Central memory CD8-positive, alpha-beta T cell (primary cell): ENCODE measurements at places on chromosomes 11 and 22.

GRCh38 chr22:24416611-24417010 lies 10.8 kb upstream of the ADORA2A start:
- DNase-seq: no peak

- no peak for DNase-seq
Observed at GRCh38 chr11:2262301-2263070, 7.9 kb downstream of the ASCL2 start.

- no peak for DNase-seq
Observed at GRCh38 chr22:17300926-17301325, 68.3 kb upstream of the CECR2 start.

DNA sequence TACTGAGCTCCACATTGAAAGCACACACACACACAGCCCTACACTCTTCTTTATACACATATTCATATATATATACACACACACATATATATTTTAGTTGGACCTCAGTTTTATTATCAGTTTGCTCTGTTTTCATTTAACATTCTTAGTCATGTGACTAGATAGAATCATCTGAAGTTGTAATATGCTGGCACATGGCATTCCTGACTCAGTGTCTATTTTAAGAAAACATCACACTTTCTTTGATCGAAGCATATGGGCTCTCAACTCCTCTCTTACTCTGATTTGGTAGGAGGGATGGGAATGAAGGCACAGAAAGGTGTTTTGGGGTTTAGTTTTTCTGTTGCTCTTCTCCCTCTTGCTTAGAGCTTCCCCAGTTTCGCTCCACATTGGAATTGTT lies 24.8 kb downstream of the AMOTL1 start:
- DNase-seq: no peak

DNA sequence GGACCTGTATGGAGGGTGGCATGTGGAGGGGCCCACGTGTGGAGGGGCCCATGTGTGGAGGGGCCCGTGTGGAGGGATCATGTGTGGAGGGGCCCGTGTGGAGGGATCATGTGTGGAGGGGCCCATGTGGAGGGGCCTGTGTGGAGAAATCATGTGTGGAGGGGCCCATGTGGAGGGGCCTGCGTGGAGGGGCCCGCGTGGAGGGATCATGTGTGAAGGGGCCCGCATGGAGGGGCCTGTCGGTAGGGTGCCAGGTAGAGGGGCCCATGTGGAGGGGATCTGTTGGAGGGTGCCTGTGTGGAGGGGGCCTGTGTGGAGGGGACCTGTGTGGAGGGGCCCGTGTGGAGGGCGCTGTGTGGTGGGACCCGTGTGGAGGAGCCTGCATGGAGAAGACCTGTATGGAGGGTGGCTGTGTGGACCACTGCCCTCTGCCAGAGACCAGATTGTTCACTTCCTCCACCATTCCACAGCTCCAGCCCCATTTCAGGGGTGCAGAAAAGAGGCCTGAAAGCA lies 47.0 kb downstream of the IGLL5 start:
- DNase-seq: no peak

- DNase-seq: no peak
Observed at GRCh38 chr22:20536590-20537324, 29.3 kb downstream of the MED15 start.

GRCh38 chr11:117996058-117996457 lies 9.9 kb downstream of the IL10RA start:
- no peak for DNase-seq

DNA sequence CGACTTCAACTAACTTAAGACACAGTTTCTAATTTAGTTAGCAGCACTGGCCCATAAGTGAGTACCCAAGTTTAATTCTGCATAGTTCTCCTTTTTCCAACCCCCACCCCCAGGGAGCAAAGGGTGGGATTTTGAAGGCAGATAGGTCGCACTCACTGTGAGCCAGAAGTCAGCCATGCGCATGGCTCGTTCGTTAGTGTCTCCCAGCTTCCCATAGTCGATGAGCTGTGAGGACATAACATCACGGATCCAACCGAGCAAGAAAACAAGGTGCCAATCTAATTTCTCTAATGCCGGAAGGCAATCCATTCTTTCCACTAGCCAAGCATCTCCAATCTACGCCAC lies 577 bp downstream of the MRPL17 start:
- DNase-seq: no peak

DNA sequence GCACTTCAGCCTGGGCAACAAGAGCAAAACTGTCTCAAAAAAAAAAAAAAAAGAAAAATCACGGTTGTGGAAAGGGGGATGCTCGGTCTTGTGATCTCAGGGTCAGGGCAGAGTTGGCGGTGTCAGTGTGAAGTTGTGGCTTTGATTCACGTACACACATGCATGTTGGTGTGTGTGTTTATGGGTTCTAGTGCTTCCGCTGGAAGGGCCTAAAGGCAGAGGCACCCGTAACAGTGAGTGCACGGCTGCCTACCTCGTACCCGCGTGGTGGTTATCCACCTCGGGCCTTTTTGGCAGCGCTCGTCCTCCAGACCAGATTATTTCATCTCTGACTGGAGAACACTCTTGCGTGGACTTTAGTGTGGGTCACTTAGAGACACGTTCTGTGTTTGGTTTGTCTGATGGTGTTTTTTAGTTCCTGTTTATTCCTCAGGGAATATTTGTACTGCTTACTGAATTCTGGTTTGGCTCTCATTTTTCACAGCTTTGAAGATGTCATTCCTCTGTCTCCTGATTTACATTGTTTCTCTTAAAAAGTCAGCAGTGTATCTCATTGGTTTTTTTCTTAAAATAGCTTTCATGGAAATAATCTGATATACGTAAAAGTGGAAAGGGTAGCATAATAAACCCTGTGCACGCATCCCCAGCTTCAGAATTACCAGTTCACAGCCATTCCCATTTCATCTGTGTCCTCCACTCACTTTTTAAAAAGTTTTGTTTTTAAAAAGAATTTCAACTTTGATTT lies 15.6 kb downstream of the ZBED4 start:
- no peak for DNase-seq

GRCh38 chr22:49983148-49984042 lies 22.8 kb downstream of the PIM3 start:
- no peak for DNase-seq

DNA sequence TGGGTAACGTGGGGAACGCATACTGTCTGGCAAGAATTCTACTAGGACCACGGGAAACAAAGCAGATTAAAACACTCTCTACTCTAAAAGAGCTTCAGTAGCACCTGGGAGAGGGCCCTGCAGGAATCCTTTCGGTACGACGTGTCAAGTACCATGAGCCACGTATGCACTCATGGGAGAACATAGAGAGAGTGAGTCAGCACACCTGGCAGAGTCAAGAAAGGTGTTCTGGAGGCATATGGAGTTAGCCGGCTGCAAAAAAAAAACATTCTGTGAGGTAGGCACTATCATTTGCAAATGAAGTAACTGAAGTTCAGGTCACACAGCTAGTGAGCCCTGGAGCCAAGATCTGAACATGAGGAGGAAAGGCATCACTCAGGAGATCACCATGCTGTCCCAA lies 71.1 kb upstream of the BID start:
- DNase-seq: no peak

DNA sequence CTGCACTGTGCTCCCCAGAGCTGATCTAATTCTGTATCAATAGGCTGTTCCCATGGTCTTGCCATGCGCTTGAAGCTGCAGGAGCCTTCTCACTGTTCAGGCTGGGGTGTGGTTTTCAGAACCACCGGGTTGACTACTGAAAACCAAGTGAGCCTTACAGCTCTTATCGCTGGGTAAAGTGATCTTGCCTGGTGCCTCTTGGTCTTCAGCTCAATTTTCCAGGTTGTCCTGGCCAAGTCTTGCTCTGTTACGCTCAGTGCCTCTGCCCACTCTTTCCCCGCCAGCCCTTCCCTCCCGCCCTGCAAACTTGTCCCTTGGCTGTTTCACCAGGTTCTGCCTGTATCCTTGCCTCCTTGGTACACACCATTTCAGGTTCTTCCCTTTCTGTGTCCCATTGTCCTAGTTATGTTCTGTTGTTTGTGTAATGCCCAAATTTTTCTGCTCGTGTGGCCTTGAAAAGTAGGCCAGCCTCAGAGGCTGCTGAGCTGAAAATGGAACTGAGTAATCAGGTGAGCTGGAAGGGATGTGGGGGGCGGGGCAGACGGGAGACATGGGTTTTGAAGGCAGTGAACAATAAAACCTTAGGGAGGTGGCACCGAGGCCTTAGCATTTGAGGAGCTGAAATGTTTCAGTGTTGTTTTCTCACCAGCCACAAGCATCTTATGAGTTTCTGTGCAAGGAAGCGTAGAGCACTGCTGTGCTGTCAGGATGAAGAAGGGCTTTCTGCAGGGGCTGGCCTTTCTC lies 11.2 kb downstream of the PEX26 start:
- DNase-seq: no peak

GRCh38 chr22:28395920-28396753 lies 283.5 kb downstream of the TTC28 start:
- DNase-seq: no peak
